ENCODE measurements at places on chromosomes 2 and 18.

- no peak for DNase-seq
These were observed 84.6 kb downstream of the PLCL1 start for GRCh38 chr2:197889041-197889440.

DNA sequence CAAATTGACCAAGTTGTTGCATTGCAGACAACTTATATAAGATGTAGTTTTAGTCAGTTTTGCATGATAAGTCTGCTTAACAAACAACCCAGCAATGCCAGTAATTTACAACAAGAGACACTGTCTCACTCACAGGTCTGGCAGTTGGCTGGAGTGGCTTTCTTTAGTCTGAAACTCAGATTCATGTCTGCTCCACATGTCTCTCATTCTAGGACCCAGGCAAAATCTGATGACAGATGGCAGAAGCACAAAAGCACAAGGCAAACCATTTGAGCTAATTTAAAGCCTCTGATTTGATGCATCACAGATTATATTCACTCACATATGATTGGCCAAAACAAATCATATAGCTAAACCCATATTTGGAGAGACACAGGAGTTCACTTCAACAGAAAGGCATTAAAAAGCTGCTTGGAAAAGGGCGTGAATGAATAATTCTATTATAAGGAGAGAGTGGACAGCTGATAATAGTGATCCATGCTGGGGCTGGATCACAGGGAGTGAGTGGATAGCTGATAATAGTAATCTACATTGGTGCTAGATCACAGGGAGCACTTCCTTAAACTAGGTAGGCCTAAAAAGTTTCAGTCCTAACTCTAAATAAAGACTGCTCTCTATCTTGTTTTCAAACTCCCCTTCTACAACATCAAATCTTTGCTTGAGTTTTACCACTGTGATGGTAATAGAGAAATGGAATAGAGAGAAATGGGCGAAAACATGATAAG lies 593.2 kb upstream of the ZNF804A start:
- DNase-seq = no peak

GRCh38 chr2:188773075-188773474 lies 201.1 kb upstream of the COL3A1 start:
- no peak for DNase-seq

- no peak for DNase-seq
These were observed 1603.3 kb upstream of the ZEB2 start for GRCh38 chr2:146123256-146123655.

- DNase-seq = no peak
These were observed 57.6 kb downstream of the PXDN start for GRCh38 chr2:1686784-1687105.

- no peak for DNase-seq
These were observed 556.7 kb upstream of the FSIP2 start for GRCh38 chr2:185181901-185182300.

DNA sequence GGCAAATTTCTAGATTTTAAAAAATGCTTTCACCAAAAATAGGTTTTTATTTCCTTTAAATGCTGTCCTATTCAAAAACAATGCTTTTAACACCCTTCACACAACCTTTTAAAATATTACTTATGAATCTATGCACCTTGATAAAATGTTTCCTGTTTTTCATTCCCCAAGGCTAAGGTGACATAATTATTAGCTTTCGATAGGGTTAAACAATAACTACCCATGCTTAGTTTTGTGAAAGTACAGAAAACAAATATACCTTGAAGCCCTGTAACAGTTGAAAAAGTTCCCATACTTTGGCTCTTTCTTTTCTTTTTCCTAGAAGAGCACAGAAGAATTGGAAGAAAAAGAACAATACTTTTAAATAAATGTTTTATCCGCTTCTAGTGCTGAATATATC lies 54.9 kb upstream of the ITPRID2 start:
- DNase-seq = no peak

DNA sequence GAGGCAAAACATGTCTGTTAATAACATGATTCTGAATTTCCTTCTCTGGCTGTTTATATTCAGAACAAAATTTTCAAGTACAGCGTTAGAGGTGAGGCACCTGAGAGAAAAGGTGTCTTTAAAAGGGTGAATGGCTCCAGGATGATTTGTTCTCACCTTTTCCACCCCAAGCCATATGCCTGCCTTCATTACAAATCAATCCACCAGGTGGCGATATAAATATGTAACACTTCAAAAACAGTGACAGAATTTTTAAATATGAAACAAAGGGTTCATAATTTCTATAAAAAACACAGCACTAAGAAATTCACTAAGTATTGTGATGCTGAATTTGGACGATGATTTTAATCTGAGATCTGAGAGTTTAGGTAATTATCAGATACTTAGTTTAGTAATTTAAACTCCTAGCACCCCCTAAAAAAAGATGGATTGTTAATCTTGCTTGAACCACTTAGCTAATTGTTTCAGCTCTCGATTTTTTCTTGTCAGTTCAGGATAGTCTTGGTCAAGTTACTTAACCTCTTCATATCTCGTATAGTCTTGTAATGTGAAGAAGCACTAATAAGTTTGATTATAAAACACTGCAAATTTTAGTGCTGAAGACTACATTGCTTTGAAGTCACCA lies 528.8 kb downstream of the CPS1 start:
- DNase-seq = no peak

DNA sequence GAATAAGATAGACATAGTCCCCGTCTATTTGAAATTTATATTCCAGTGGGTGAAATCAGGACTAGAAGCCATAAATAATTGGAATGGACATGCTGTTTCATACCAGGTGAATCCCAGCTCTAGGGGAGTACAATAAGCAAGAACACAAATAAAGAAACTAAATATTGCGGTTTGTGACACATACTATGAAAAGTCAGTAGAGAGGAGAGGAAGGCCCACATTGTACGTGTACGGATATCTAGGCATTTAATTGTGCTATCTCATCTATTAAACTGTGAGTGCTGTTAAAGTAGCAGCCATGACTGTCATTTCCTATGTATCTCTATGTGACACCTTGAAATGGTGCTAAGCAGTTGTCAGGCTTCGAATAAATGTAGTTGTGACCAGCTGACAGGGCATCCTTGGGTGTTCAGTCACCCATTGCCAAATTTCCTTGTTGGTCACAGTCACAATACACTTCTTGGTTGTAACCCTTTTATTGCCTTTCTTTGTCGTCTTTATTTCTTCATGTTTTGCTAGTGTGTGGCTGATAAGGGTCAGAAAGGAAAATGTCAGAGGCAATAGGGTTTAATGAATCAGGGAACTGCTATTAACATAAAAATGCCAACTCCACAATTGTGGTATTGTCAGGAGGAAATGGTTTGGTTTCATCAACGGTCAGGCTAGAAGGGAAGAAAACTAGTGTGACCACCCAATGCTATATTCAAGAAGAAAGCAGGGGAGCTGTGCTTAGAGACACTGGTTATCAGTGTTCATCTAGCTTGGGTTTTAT lies 31.5 kb downstream of the CPO start:
- DNase-seq = no peak
